ENCODE measurements at places on chromosomes 4 and X.
A peak's percentile ranks its signal among the peaks of the same experiment; 100 is the strongest.

DNA sequence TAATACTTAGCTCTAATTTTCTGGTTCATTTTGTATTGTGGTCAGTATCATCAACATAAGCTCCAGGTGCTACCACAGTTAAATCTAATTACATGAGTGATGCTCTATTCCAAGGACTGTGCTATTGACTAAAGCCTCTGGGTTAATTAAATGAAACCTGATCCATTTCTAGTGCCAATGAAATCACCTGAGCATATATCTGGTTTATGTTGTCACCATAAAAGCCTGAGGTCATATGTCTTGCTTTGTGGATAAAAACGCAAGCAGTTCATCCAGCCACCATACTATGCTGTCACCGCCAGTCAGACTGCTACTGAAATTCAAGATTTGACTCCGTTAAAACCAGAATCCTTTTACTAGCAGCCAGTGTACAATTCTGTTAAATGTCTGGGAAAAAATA, 64.2 kb upstream of the ZNF518B start:
- DNase-seq = no peak

DNA sequence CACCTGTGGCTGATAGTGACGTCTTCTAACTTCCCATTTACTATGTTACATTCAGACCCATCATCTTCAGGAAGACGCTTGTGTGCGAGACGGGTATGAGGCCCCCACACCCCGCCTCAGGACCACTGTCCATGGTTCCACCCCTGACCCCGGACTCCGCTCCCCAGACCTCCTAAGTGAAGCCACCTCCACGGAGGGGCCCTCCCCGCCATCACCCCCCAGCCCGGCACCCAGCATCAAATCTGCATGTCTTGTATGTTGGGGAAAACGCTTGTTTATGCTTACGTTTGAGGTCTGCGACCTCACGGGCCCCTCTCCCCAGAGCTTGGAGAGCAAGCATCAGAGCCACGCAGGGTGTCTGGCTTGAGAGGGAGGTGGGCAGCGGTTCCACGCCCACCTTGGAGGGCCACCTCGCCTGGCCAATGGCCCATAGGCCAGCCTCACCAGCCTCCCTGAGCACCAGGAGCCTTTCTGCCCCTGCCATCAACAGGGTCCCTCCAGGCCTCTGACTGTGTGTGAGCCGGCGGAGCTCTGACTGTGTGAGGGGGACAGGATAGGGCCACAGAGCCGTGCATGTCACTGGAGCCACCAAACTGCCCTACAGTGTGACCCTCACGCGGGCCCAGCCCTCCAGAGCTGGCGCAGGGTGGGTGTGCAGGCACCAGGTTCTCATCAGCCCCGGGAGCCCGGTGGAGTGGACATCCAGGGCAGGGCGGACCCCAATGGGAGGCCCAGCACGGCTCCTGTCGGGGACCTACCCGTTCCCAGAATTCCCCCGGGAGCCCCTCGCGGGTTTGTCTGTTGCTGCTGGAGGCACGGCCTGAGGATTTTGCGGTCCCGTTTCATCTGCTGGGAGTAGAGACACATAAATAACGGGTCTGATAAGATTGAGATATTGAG, 88.4 kb upstream of the NKX1-1 start:
- DNase-seq = no peak

DNA sequence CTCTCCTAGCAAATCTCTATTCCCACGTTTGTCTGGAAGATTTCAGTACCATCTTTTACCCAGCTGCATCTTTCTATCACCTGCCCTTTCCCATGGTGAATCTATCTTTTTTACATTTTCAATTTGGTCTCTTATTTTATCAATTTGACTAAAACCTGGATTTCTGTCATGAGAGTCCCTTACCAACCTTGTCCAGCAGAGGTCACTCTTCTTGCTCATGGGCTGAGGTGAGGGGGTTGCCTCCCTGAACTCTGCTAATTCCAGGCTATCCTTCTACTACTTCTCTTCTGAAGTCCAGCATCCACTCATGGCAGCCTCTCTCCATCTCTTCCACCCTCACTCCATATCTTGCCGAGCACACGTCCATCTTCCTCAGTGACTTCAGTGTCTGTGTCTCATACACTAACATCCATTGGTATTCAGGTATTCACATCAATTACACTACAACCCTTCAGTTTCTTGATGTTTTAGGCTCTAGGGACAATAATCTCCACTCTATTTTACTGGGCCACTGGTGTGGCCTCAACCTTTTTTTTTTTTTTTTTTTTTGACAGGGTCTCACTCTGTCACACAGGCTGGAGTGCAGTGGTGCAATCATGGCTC, 17.8 kb upstream of the ZNF827 start:
- DNase-seq = no peak

GRCh38 chr4:147102596-147102995, 156.9 kb upstream of the TTC29 start:
- DNase-seq = no peak

DNA sequence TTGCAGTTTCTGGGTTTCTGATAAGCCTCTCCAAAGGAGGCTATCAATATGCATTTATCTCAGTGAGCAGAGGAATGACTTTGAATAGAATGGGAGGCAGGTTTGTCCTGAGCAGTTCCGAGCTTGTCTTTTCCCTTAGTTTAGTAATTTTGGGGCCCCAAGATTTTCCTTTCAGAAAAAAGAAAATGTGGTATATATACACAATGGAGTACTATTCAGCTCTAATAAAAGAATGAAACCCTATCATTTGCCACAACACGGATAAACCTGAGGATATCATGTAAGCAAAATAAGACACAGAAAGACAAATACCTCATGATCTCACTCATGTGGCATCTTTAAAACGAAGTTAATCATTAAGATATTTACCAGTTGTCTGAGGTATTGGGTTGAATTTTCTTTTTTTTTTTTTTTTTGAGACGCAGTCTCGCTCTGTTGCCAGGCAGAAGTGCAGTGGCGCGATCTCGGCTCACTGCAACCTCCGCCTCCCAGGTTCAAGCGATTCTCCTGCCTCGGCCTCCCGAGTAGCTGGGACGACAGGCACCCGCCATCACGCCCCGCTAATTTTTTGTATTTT, 540 bp downstream of the ZNF721 start:
- no peak for DNase-seq

DNA sequence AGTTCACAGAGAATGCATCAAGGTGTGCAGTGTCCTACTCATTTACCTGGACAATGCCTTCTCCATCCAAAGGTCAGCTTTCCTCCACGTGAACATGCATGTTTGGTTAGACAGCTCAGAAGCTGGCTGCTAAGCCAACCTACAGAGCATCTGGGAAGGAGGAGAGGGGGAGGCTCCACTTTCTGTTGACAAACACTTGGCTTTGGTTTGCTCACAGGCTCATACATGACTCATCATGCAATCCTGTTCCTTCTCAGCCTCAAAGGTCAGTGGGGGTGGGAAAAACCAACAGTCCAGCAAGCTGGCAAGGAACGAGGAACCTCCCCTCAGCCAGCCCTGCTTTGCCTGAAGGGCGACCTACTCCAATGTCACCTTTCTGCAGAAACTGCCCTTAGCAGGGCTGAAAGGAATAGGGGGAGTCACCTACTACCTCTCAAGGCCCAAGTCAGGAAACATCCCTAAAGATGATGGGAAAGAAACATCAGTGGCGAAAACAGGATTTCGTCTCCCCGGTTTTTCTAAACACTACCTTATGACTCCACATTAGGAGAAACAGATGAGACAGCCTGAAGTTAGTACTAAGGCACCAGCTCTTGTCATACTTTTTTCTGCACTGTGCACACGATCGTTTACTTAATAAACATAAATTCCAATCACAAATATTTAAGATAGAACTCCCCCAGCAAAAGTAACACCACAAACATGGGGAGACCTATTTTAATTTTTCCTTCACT, 37.9 kb downstream of the RELL1 start:
- peak; percentile 85 for DNase-seq

DNA sequence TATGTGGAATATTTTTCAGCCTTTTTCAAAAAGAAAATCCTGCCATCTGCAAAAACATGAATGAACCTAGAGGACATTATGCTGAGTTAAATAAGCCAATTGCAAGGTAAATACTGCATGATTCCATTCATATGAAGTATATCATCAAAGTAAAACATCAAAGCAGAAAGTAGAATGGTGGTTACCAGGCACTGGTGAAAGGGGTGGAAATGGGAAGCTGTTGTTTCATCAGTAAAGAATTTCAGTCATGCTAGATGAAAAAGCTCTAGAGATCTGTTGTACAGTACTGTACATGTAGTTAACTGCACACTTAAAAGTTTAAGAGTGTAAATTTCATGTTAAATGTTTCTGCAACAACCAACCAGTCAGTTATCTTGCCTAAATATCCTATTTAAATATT, 196.8 kb upstream of the ADGRL3 start:
- DNase-seq = no peak

- no peak for DNase-seq
Measured at GRCh38 chr4:16227462-16227868, 1.2 kb upstream of the TAPT1 start.

Measured in HS-5 (cell line).